Thoracic aorta (tissue), 2 donors: ENCODE measurements at places on chromosomes 6 and 20. TPM values are rescaled to one million over a fixed set of nuclear protein-coding genes. Genes with fewer than 3 reads are reported as not detected.

- H3K27me3 ChIP-seq, result no peaks in the 10 kb centered on the region
- no peaks in the 10 kb centered on the region for H3K36me3 ChIP-seq
- DNase-seq, result no peak
- H3K27ac ChIP-seq, result no peak overlapping the region
- no peaks in the 10 kb centered on the region for H3K4me1 ChIP-seq
These were observed 9.1 kb upstream of the RNF182 start for GRCh38 chr6:13915561-13916229.

GRCh38 chr20:45432294-45432693, 16.4 kb downstream of the PIGT start:
- DNase-seq, result no peak
- H3K27me3 ChIP-seq, result no peaks in the 10 kb centered on the region
- H3K36me3 ChIP-seq, result peaks cover 4% of the 10 kb centered on the region
- peaks cover 13% of the 10 kb centered on the region for H3K4me1 ChIP-seq
- H3K27ac ChIP-seq, result no peak overlapping the region

Gene CLIC5
- total RNA-seq, result 2.6 TPM

DNA sequence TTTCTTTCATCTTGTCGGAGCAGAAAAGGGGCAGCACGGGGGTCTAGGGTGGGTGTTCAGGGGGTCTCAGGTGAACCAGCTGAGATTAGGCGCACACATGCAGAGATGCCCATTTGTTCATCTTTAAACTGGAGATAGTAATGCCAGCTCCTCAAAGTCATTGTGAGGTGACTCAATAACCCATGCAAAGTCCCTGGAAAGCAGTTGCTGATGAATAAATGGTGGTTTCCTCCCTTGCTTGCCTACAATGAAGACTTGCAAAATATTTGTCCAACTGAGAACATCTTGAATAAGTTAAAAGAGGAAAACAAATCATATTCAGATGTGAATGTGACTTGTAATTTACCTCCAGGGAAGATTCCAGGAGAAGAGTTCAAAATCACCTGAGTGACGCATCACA, 206.9 kb downstream of the LY86 start:
- H3K27ac ChIP-seq, result no peak overlapping the region
- no peaks in the 10 kb centered on the region for H3K4me1 ChIP-seq
- no peak for DNase-seq
- H3K27me3 ChIP-seq, result no peaks in the 10 kb centered on the region
- H3K4me3 ChIP-seq, result no peak overlapping the region
- H3K36me3 ChIP-seq, result no peaks in the 10 kb centered on the region

Gene SYCP2L
- total RNA-seq, result 1.4 TPM

GRCh38 chr6:19472153-19472552, 365.0 kb upstream of the ID4 start:
- no peak overlapping the region for H3K4me3 ChIP-seq
- no peak for DNase-seq
- no peaks in the 10 kb centered on the region for H3K27me3 ChIP-seq
- no peaks in the 10 kb centered on the region for H3K4me1 ChIP-seq

Gene IBTK
- total RNA-seq, result 36.8 TPM

DNA sequence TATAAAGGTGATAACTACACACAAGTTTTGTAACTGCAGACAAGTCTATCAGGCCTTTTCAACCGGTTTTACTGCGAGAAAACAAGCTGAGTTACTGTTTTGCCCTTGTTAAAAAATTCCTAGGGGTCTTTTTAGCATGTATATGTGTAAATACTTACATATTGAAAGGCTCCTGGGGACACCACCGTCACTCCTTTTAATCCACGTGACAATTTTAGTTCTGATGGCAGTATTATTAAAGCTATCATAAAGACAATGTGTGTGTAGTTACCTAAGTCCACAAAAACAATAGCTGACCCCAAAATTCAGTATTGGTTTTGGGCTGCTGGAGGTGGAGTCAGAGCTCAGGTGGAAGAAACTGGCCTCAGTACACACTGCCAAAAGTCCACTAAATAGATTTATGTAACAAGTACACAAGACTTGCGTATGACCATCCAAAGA, 41.3 kb upstream of the HFE start:
- H3K4me1 ChIP-seq, result no peaks in the 10 kb centered on the region
- no peak for DNase-seq
- H3K36me3 ChIP-seq, result no peaks in the 10 kb centered on the region
- H3K27me3 ChIP-seq, result no peaks in the 10 kb centered on the region

GRCh38 chr6:34146801-34147592, 1.1 kb upstream of the GRM4 start:
- H3K36me3 ChIP-seq, result no peaks in the 10 kb centered on the region
- DNase-seq, result no peak
- no peak overlapping the region for H3K27ac ChIP-seq
- peaks cover 20% of the 10 kb centered on the region for H3K27me3 ChIP-seq
- H3K4me3 ChIP-seq, result no peak overlapping the region
- peaks cover 14% of the 10 kb centered on the region for H3K4me1 ChIP-seq
